Ecto neural progenitor cell (in vitro differentiated cells): ENCODE measurements at places on chromosomes 3 and 15.

DNA sequence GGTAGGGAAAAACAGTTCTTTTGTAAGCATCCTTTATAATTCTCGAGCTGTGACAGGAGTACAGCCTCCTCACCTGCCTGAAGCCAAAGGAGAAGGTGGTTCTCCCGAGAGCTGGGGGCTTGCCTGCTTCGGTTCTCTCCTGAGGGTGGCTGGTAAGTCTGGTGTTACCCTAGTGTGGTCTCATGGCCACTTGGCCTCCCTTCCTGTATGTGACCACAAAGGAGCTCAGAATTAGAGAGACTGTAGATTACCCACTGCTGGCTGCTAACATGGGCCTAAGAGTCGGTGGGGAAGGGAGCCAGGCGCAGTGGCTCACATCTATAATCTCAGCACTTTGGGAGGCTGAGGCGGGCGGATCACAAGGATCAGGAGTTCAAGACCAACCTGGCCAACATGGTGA is 12.6 kb downstream of the PDHB start:
- DNase-seq, result no peak

- DNase-seq, result no peak
These were observed 43.0 kb downstream of the NSMCE3 start for GRCh38 chr15:29226436-29227208.

DNA sequence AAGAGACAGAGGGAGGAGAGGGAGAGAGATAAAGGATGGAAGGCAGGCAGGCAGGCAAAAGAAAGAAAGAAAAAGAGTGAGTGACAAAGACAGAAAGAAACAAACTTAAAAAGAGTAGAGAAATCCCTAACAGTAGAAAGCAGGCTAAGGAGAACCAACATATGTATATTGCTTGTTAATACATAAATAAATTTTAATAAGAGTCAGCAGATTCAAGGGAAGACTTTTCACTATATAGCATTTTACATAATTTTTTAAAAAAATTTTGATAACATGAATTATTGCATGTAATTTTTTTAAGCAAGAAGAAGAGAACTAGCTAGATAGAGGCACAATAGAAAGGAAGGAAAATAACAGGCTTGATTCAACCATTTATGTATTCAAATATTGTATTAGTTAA is 291.6 kb downstream of the KCNH8 start:
- DNase-seq, result no peak

- no peak for DNase-seq
These were observed 343.5 kb upstream of the TRIM42 start for GRCh38 chr3:140334132-140334929.

GRCh38 chr3:49567406-49567805 is 13.1 kb downstream of the BSN start:
- no peak for DNase-seq

GRCh38 chr15:99720533-99720932 is 12.7 kb downstream of the LYSMD4 start:
- no peak for DNase-seq

GRCh38 chr3:46935168-46935858 is 41.2 kb downstream of the CCDC12 start:
- no peak for DNase-seq

- DNase-seq, result no peak
These were observed 752.0 kb upstream of the GRM7 start for GRCh38 chr3:6108957-6109356.

DNA sequence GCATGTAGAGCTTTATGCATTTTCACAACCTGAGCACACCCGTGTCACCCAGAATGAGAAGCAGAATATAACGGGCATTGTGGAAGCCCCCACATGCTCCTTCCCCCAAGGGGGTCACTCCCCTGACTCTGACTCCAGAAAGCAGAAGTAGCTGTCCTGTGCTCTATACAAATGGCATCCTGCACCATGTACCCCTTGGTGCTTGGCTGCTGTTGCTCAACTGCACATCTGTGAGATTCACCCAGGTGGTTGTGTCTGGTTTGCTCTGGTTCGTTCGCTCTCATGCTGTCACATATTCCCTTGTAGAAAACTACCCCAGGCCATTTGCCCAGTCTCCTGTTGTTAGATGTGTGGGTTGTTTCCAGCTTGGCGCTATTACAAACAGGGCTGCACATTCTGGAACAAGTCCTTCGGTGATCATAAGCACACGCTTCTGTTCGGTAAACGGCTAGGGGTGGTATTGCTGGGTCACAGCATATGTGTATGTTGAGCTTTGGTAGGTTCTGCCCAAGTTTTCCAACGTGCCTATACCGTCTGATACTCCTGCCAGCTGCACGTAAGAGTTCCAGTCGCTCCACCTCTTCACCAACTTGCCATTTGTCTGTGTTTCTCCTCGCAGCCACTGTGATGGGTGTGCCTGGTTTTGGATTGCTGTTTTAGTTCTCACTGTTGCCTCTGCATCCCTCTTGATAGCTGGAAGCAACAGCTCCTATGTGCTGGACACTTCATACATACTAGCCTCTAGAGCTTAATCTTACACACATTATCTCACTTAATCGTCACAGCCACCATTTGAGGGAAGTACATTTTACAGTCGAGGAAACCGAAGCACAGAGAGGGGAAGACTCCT is 65.4 kb upstream of the SLC6A6 start:
- DNase-seq, result no peak

DNA sequence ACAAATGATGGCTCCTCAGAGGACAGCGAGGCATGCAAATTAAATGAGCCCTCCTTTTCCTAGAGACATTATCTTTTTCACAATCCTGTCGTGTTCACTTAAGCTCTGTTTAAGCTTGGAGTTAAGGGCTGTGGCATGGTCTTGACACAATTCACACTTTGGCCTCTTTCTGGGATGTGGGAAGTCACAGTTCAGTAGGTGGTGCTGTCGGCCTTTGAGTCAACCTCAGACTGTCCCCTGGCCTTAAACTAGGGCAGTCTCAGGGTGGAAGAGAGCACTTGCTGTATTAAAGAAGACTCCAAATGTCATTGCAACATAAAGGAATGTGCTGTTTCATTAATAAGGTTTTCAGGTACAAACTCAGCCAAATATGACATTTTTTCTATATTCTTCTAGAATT is 351.0 kb downstream of the MCTP2 start:
- peak; percentile 53 for DNase-seq

DNA sequence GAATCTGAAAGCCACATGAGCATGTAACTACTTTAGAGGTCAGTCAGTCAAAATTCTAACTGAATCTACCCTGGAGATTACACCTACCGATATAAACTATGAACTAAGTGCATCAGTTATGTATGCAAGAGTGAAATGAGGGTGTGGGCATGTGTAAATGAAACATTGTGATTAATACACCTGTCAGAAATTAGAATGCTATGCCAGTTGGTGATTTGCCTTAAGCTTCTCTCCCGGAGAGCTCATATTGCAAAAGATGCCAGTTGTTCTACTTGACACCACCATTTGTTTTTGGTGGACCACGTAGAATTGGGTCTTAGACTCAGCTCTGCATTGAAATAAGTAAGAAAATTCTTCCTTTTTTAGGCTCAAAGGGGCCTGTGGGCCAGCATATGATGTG is 91.0 kb upstream of the KBTBD8 start:
- no peak for DNase-seq

- no peak for DNase-seq
These were observed 40.0 kb upstream of the MCF2L2 start for GRCh38 chr3:183468424-183468823.

DNA sequence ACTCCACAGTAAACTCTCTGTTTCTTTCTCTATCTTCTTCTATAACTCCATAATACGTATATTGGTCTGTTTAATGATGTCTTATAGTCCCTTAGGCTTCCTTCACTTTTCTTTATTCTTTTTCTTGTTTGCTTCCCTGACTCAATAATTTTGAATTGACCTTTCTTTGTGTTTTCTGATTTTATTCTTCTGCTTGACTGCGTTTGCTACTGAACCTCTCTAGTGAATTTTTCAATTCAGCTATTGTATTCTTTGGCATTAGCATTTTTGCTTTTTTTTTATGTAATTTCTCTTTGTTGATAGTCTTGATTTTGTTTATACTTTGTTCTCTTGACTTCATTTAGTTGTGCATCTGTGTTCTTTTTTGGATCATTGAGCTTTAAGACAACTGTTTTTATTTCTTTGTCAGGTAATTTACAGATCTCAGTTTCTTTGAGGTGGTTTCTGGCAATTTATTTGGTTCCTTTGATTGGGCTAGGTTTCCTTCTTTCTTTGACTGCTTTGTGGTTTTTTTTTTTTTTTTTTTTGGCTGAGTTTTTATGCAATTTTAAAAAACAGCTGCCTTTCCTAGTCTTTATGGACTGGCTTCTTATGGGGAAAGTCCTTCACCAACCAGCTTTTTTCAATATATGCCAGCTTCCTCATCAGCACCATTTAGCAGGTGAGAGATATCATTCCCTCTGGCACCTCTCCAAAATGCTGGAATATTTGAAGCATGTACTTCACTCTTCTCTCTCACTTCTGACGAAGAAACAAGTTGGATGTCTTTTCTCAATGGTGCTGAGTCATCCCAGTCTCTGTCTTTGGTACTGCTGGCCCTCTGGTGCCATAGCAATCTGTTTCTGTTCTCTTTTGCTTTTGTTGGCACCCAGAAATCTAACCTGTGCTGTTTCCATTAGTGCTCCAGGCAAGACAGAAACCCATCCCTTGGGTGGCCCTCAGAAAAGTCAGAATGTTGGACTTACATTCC is 17.6 kb downstream of the RSRC1 start:
- DNase-seq, result no peak
